ENCODE measurements at places on chromosomes 16 and 17. TPM values are rescaled to one million over a fixed set of nuclear protein-coding genes. Genes with fewer than 3 reads are reported as not detected.
A peak's percentile ranks its signal among the peaks of the same experiment; 100 is the strongest.

- no peaks in the 10 kb centered on the region for H3K4me1 ChIP-seq
- H3K36me3 ChIP-seq: no peaks in the 10 kb centered on the region
- H3K27ac ChIP-seq: no peak overlapping the region
- H3K27me3 ChIP-seq: no peaks in the 10 kb centered on the region
- H3K4me3 ChIP-seq: no peak overlapping the region
These were observed 29.4 kb downstream of the MSI2 start for GRCh38 chr17:57285701-57286100.

DNA sequence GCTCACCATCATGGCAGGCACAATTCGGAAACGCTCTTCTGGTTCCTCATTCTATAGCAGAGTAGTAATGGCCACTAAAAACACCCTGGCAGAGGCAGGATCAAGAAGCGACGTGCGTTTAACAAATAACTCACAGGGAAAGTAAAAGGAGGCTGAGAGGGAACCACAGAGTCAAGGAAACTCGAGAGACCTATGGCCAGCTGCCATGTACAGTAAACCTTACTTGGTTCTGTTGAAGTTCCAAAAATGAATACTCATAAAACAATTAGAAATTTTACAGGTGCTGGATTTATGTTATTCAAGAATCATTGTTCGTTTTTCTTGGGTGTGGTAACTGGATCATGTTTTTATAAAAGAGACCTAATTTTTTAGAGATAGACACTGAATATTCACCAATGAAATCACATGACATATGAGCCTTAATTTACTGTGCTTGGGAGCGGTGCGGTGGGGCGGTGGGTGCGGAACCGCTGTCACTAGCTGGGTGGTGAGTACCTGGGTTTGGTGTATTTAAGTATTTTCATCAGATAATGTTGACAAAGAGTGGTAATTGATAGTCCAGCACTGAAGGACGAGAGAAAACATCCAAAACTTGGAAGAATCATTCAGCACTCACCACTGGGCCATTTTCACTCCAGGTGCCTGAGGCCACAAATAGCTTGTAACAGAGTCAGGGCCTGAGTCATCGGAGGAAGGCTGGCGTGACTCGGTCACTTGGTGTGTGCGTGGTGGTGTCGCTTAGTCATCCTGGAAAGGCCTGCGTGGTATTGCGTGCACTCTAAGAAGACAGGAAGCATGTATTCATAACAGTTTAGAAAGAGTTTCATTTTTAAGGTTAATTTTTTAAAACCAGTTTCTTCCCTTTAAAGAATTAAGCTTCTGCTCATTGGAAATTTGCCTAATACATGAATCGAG lies 135.4 kb upstream of the CHMP6 start:
- peaks cover 3% of the 10 kb centered on the region for H3K36me3 ChIP-seq
- peak; percentile 96 for DNase-seq
- no peaks in the 10 kb centered on the region for H3K27me3 ChIP-seq
- peaks cover 56% of the 10 kb centered on the region for H3K4me1 ChIP-seq
- peak overlapping the region; percentile 100 for H3K27ac ChIP-seq
- H3K4me3 ChIP-seq: no peak overlapping the region

DNA sequence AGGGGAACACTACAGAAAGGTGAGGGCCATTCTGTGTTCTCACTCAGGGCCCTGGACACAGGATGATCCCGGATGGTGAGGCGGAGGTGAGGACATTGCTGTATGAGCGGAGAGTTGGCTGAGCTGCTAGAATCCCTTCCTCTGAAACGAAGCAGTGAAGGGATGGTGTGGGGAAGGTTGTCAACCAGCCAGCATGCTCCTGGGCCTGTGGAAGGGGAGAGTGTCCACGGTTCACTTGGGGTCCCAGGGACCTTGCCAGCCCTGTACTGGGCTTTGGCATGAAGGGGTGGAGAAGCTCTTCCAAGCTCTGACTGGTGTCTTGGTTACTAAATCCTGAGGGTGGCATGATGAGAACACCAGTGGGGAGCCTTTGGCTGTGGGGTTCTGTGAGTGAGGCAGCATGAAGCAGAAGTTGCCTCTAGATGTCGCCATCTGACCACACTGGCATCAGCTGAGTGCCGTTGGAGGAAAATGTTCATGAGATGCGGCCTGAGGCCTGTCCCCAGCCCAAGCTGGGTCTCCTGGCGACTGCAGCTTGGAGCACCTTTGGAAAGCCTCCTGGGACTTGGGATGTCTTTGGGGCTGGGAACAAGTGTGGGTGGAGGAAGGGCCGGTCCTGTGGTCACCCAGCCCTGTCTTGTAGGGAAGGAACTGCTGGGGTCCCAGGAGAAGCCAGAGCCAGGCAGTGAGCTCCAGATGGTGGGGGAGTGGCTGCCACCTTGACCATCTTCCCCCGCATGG lies 14.8 kb downstream of the PDP2 start:
- peaks cover 20% of the 10 kb centered on the region for H3K4me1 ChIP-seq
- H3K36me3 ChIP-seq: peaks cover 4% of the 10 kb centered on the region
- H3K27ac ChIP-seq: no peak overlapping the region
- peak; percentile 89 for DNase-seq
- H3K4me3 ChIP-seq: no peak overlapping the region
- no peaks in the 10 kb centered on the region for H3K27me3 ChIP-seq

DNA sequence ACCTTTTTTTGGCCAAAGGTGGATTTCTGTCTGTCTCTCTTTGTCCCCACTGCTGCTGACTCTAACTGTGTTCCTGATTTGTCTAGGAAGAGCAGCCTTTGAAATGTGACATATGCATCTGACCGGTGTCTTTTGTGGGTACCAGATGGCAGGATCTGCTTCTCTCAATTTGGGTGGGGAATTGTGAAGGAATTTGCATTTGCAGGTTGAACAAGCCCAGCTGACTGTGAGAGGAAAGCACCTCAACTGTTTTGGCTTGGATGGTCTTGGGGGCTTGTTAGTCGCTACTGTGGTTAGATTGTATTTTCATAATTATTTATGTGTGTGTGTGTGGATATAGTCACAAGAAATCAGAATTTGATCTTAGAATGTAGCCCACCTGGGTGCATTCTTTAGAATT lies 37.7 kb upstream of the LCMT1 start:
- H3K27ac ChIP-seq: no peak overlapping the region
- DNase-seq: no peak
- no peaks in the 10 kb centered on the region for H3K36me3 ChIP-seq
- H3K27me3 ChIP-seq: no peaks in the 10 kb centered on the region
- no peaks in the 10 kb centered on the region for H3K4me1 ChIP-seq

DNA sequence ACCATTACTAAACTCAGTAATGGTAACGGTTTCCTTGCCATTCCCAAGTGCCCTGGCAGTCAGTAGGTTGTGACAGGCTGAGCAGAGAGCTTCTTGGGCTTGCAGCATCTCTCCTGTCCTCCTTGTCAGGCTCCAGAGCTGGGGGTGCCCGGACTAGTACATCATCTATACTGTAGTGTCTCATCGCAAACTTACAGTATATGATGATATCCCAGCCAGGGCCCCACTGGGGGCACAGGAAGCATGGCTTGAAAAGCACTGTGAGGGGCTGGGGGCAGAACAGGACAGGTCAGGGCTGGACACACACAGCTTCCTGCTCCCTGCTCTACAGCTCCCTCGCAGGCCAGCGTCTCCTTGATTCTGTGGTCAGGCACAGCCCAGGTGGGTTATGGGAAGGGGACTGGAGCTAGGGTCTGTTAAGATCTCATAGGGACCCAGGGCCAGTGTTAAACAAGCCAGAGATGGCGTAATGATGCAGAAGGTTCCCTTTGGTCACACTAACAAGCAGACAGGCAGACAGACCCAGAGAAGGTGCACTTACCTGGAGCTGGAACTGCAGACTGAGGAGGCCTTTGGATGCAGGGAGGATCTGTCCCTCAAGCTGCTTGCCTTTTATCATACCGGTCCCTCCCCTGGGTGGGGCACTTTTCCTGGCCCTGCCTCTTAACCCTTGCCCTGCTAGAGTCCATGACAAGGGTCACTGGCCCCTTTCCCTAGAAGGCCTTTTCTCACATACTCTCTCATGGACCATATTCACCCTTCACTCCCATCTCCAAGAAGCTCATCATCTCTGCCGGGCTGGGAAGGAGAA lies 6.8 kb downstream of the ERAL1 start:
- no peak overlapping the region for H3K4me3 ChIP-seq
- H3K36me3 ChIP-seq: peaks cover 21% of the 10 kb centered on the region
- no peak for DNase-seq
- H3K4me1 ChIP-seq: no peaks in the 10 kb centered on the region
- no peaks in the 10 kb centered on the region for H3K27me3 ChIP-seq
- no peak overlapping the region for H3K27ac ChIP-seq

GRCh38 chr17:67283731-67284516 lies 38.9 kb upstream of the HELZ start:
- H3K27ac ChIP-seq: no peak overlapping the region
- no peak overlapping the region for H3K4me3 ChIP-seq
- no peaks in the 10 kb centered on the region for H3K4me1 ChIP-seq

DNA sequence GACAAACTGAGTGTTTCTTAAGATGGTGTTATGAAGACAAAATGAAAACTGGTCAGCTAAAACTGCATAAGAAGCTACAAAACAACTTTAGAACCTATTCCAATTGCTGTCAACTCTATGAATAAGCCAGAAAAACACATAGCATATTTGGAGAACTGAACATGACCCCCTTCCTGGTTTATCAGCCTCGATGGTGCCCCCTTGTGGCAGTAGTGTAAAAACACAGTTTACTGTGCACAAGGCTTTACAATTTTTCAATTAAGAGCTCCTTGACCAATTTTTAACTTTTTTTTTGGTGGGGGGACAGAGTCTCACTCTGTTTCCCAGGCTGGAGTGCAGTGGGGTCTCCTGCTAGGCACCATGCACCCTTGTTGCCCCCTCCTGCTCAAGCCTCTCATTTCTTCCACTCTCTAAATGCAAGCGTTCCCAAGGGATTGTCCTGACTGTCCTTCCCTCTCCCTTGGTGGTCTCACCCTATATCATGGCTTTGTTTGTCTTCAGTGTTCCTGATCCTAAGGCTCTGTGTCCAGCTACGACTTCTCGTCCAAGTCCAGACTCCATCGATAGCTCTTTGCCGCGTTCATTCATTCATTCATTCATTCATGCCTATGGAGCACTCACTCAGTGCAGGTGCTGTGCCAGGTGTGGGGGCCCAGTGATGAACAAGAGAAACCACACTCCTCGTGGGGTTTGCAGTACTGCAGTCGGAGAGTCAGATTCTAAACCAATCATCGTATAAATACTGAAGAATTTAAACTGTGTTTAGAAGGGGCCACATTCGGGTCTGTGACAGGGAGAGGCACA lies 7.5 kb downstream of the EIF1 start:
- no peak overlapping the region for H3K27ac ChIP-seq
- peaks cover 10% of the 10 kb centered on the region for H3K4me1 ChIP-seq
- H3K36me3 ChIP-seq: peaks cover 30% of the 10 kb centered on the region
- no peaks in the 10 kb centered on the region for H3K27me3 ChIP-seq
- H3K4me3 ChIP-seq: no peak overlapping the region
- DNase-seq: peak; percentile 95

- H3K27me3 ChIP-seq: no peaks in the 10 kb centered on the region
- no peaks in the 10 kb centered on the region for H3K36me3 ChIP-seq
- H3K4me3 ChIP-seq: no peak overlapping the region
- no peak for DNase-seq
These were observed 10.0 kb upstream of the SDK2 start for GRCh38 chr17:73654241-73654640.

GRCh38 chr17:1188812-1189504 lies 9.2 kb upstream of the ABR start:
- peak; percentile 93 for DNase-seq
- H3K4me1 ChIP-seq: peaks cover 19% of the 10 kb centered on the region
- H3K27ac ChIP-seq: no peak overlapping the region
- H3K27me3 ChIP-seq: peaks cover 26% of the 10 kb centered on the region

GRCh38 chr17:21143695-21144094 lies 16.9 kb downstream of the DHRS7B start:
- H3K4me1 ChIP-seq: no peaks in the 10 kb centered on the region
- no peak overlapping the region for H3K27ac ChIP-seq

DNA sequence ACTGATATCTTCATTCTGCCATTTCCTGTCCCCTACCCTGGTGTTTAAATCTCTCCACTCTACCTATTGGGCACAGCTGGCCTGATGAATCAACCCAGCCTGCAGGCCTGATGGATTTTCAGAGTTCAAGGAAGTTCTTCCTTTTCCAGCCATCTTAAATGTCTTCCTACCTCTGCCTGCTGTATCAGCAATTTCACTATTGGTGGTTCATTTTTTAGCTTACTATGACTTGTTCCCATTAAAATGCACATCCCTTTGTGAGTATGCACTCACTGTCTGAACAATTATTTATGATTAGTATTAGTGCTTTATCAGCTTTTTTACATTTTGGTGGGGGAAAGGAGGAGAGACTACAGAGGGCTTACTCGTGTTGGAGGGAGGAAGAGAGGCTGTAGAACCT lies 48.6 kb upstream of the CRHR1 start:
- H3K36me3 ChIP-seq: no peaks in the 10 kb centered on the region
- peaks cover 8% of the 10 kb centered on the region for H3K27me3 ChIP-seq
- no peaks in the 10 kb centered on the region for H3K4me1 ChIP-seq
- H3K27ac ChIP-seq: no peak overlapping the region
- H3K4me3 ChIP-seq: no peak overlapping the region

DNA sequence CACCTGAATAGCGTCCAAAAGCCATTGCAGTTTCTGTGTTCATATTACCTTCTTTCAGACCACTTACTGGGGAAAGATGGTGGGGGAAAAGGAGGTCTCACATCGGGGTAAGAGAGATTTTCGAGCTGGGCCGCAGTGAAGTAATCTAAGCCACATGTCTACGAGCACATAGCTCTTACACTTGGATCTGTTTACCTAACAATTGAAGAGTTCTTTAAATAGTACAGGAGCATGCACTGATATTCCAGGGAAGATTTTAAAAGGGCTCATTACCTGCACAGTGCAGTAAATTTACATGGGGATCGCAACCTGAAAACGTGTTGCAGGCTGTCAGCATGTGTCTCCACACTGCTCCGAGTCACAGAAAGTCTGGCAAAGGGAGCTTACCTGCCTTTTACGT lies 12.6 kb downstream of the MAF start:
- no peaks in the 10 kb centered on the region for H3K4me1 ChIP-seq
- H3K27me3 ChIP-seq: peaks cover 8% of the 10 kb centered on the region
- no peak for DNase-seq
- no peak overlapping the region for H3K4me3 ChIP-seq
- H3K27ac ChIP-seq: no peak overlapping the region

The PRR35 gene
- total RNA-seq: under 0.01 TPM

The FGF11 gene
- 0.29 TPM for total RNA-seq

The LITAFD gene
- total RNA-seq: not detected

The CRAMP1 gene
- 11.2 TPM for total RNA-seq

The THUMPD1 gene
- total RNA-seq: 78.9 TPM

The CX3CL1 gene
- not detected for total RNA-seq

The MT1G gene
- total RNA-seq: not detected

Data from osteoblast (primary cell).